Stimulated activated CD4-positive, alpha-beta T cell treated with anti-CD3 and anti-CD28 coated beads, Interleukin-2, amount 100 ng/mL, for 24 hours (primary cell): ENCODE measurements at places on chromosomes 1 and 21.

DNA sequence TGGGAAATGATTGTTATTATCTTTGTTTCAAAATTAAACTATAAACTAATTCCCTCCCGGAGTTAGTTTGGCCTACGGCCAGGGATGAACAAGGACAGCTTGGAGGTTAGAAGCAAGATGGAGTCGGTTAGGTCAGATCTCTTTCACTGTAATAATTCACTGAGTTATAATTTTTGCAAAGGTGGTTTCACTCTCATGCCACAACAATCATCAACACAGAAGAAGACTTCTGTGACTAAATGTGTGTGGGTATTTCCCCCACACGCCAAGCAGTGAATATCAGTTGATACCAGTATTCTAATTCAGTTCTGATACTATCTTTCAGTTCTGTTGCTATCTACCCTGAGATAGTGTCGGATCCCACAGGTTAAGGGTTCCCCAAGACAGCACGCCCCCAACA is 215.1 kb downstream of the S1PR1 start:
- peak; percentile 33 for DNase-seq

DNA sequence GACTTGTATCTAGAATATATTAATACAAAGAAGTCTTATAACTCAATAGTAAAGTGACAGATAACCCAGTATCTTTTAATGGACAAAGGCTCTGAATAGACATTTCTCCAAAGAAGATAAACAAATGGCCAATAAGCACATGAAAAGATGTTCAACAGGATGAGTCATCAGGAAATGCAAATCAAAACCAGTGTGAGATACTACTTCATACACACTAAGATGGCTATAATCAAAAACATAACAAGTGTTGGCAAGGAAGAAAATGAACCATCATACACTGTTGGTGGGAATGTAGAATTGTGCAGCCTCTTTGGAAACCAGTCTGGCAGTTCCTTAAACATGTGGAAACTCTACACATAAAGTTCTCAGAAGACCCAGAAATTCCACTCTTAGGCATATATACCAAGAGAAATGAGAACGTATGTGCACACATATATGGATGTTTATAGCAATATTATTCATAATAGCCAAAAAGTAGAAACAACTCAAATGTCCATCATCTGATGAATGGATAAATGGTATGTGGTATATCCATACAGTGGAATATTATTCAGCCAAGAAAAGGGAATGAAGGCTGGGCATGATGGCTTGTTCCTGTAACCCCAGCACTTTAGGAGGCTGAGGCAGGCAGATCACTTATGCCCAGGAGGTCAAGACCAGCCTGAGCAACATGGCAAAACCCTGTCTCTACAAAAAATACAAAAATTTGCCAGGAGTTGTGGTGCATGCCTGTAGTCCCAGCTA is 9.9 kb upstream of the MPL start:
- DNase-seq = no peak

DNA sequence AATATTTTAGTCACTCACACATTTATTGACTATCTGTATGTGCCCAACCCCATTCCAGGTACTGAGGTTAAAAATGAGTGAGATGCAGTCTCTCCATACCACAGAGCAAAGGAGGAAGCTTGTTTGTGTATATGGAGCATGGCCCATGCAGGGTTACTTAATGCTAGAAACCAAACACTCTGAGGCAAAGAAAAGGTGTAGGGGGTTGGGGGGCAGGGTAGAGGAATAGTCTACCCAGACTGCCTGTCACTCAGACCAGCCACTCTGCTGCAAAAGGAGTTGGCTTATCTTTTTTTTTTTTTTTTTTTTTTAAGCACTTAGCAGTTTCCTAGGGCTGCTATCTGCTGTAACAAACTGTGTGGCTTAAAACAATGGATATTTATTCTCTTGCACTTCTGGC is 19.8 kb downstream of the PGM1 start:
- DNase-seq = no peak

GRCh38 chr1:20682571-20683236 is 21.5 kb upstream of the DDOST start:
- no peak for DNase-seq

GRCh38 chr1:91217911-91218310 is 186.7 kb downstream of the HFM1 start:
- DNase-seq = no peak

- no peak for DNase-seq
Measured at GRCh38 chr1:241310451-241310850, 46.6 kb downstream of the RGS7 start.

DNA sequence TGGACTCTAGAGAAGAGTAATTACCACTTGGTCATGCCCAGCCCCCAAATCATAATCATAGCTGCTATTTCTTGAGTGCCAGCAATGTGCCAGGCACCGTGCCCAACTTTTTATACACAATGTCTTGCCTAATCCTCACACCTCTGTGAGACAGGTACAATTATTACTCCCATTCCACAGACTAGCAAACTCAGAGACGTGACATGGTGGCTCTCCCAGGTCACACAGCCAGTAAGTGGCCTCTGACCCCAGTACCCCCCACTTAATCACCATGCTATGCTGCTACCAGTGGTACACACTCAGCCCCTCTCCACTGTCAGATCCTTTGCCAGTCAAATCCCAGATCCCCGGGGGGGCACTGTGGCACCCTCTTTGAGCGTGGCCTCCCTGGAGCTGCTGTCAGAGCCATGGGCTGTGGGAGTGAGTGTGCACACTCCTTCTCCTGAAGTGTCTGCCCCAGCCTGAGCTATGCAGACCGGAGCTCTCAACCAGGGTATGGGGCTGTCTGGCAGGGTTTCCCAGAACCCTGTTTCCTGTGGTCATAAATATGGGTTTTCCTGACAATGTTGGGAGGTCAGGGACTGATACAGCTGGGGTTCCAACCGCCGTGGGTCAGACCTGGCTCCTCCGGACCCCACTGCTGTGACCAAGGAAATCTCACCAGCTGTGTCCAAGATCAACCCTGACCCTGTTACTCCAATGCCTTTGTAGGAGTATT is 51.8 kb downstream of the LACTBL1 start:
- DNase-seq = no peak

GRCh38 chr1:224770336-224770693 is 154.2 kb downstream of the CNIH3 start:
- no peak for DNase-seq

DNA sequence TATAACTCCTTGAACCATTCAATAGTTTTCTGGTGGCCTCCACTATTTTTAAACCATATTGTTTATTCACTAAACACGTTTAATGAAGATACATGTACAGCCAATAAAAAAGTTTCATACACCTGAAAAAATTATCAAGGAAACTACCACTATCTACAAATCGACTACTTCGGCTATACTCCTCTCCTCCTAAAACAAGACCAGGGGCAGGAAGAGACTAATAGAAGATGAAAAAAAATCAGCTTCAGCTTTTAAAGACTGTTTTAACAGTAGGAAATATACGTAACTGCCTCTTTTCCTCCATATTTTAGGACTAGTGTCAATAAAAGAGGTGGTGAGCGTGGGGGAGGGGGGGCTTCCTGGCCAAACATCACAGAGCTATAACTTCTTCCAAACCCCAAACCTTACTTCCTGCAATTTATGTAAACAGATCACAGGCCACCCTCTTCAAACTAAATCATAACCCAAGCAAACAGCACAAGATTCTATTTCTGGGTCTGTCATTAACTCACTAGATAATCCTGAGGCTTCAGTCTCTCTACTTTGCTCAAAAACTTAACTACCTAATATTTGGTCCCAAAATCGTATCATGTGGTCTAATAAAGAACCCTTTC is 15.1 kb downstream of the FOXJ3 start:
- no peak for DNase-seq

GRCh38 chr1:7341145-7341905 is 429.8 kb upstream of the VAMP3 start:
- no peak for DNase-seq

- DNase-seq = no peak
Measured at GRCh38 chr1:180309338-180309737, 79.3 kb downstream of the LHX4 start.

- no peak for DNase-seq
Measured at GRCh38 chr1:221875004-221875330, 133.1 kb upstream of the DUSP10 start.

DNA sequence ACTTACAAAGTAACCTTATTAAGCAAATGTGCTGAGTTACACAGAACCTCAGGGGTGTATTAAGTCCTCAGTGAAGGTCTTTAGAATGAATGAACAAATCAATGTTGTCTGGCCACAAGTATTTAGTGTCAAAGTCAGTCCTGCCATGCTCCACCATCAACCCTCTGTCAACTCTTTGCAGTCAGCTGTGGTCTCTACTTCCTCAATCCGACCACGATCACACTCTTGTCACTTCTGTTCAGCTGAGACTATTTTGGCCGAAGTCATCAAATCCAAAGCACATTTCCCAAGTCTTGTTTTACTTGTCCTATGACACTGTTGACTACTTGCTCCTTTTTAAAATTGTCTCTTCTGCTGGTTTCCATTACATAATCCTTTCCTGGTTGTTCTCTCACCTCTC is 173.5 kb downstream of the ST6GALNAC5 start:
- DNase-seq = no peak

DNA sequence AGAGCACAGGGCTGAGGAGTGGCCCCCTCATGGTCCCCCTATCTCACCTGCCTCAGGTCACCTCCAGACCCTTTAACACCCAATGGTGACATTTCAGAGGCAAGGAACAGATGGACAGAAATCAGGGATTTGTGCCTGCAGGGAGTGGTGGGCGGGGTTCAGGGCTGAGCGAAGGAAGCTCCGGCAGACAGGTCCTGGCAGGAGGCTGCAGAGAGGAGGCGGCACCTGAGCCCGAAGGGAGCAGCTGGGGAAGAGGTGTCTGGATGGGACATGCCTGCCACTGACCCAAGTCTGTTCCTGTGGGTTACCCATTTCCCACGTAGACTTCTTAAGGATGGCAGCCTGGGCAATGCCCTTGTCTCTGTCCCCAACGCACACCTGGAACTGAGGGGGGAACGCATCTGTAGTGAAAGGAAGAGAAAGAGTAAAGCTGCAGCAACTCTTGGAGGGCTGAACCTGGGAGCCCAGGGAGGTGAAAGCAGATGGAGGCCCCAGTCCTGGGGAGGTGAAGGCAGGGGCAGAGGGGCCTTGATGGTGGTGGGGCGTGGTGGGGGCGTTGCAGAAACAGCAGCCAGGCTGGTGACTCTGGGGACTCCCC is 61.6 kb upstream of the ADARB1 start:
- no peak for DNase-seq

- no peak for DNase-seq
Measured at GRCh38 chr1:184910005-184910404, 64.3 kb downstream of the NIBAN1 start.

GRCh38 chr21:38729754-38730379 is 75.9 kb upstream of the ETS2 start:
- no peak for DNase-seq

GRCh38 chr1:207978441-207978840 is 67.5 kb upstream of the CD34 start:
- no peak for DNase-seq

- DNase-seq = no peak
Measured at GRCh38 chr1:151035167-151035566, 1.2 kb upstream of the BNIPL start.

DNA sequence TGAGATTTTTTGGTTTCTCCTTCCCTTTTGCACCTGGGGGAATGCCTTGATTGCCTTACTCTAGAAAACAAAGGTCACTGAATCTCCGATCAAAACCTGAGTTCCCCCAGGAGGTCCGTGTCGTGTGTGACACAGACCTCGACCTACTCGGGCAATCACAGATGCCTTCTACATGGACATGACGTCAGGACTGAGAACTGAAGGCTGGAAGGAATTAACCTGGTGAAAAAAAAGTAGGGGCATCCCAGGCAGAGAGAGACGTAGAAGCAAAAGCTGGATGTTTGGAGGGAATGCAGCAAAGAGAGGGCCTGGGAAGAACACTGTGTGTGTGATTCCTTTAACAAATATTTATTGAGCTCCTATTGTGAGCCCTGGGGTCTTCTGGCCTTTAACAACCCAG is 178.0 kb downstream of the PRDM2 start:
- no peak for DNase-seq

DNA sequence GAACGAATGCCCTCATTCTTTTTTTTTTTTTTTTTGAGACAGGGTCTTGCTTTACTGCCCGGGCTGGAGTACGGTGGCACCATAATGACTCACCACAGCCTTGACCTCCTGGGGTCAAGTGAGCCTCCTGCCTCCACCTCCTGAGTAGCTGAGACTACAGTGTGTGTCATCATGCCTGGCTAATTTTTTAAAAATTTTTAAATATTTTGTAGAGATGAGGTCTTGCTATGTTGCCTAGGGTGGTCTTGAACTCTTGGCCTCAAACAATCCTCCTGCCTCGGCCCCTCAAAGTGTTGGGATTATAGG is 69.4 kb downstream of the ALG14 start:
- DNase-seq = no peak

DNA sequence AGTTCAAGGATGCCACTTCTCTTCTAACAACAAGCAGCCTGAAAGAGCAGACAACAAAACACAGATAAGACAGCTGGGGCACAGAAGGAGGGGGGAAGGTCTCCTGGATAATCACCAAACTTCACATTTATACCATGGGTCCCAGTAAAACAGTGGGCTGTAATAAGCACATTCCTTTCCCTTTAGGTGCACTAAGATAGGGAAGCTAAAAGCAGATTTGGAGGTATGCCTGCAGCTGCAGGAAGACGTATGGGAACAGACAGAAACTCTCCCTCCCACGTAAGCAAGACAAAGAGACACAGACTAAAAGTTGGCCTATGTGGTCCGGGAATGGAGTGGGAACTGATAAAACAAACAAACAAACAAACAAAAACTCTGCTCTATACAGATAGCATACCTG is 612.1 kb downstream of the MRPL39 start:
- DNase-seq = no peak

DNA sequence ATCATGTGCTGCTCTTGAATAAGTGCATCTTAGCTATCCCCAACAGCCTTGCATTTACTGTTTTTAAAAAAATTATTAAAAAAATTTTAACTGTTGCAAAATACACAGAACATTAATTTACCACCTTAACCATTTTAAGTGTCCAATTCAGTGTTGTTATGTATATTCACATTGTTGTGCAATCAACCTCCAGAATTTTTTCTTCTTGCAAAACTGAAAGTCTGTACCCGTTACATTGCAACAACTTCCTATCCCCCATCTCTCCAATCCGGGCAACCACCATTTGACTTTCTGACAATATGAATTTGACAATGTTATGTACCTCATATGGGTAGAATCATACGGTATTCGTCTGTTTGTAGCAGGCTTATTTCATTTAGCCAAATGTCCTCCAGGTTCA is 83.1 kb downstream of the FMN2 start:
- DNase-seq = no peak

GRCh38 chr1:240998024-240998423 is 359.0 kb downstream of the RGS7 start:
- DNase-seq = no peak

DNA sequence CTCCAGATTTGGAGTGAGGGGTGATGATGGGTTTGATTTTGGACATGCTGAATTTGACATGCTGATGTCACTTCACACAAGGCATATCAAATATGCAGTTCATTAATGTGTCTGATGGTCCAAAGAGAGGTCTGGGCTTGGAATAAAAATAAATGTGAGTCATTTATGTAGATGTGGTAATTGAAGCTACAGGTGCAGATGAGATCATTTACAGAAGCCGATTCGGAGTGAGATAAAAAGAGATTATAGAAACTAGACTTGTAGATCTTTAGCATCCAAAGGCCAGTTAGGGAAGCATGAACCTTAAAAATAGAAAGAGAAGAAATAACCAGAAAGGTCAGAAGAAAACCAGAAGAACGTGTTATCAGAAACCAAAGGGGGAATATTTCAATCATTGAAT is 350.9 kb upstream of the ZP4 start:
- DNase-seq = no peak
